ENCODE measurements at places on chromosomes 7 and 10.
A peak's percentile ranks its signal among the peaks of the same experiment; 100 is the strongest.

GRCh38 chr10:50981385-50981784 is 92.9 kb upstream of the PRKG1 start:
- DNase-seq: no peak

GRCh38 chr7:46390042-46390441 is 469.0 kb upstream of the IGFBP3 start:
- DNase-seq: no peak

DNA sequence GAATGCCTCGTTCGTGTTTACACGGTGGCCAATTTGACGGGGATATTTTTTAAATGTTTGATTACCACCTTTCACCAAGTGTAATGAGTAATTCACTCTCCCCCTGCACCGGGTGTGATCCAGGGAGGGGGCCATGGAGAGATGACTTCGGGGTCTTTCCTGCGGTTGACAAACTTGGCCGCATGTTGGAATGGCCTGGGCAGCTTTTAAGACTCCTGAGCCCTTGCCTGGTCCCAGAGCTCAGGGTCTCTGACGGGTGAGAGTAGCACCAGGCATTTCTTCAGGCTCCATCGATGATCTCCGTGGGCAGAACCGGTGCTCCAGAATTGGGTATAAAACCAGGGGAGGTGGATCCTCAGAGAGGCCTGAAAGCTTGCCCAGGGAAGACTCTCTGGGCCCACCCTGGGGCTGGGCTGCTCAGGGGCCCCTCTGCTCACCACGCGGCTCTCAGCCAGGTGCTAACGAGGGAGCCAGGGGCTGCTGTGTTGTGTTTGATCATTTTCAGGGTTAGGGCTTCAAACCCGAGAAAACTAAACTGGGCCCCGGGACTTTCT is 882 bp downstream of the ZNF282 start:
- DNase-seq: no peak

DNA sequence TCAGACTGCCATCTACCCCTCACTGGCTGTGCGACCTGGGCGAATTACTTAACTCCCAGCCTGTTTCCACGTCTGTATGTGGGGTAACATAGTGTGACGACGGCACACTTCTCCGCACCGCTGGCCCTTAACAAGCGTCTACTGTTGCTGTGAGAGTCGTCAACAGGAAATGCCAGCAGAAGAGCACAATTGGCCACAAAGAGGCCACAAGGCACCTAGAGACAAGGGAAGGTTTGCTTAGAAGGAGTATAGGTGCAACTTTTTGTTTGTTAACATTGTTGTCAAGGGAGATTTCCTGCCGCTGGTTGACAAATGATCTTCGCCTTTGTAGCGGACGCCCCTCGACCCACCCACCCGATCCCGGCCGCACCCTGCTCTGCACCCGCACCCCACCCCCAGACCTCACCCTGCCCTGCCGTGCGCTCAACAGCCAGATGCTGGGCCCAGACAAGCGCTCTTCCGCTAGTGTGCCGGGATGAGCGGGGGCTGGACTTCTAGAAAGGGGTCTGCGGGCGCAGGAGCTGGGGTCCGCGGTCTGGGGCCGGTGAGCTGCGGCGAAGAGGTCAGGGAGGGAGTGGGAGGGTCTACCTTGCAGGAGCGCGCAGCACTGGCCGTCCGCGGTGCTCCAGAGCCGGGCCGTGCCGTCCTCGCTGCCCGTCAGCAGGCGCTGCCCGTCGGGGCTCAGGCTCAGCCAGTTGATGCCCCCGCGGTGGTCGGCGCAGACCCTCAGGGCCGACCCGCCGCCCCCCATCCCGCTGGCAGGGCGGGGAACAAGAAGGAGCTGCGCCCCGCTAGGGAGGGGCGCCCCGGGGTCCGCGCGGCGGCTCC is 785 bp downstream of the WDR86 start:
- DNase-seq: peak; percentile 27

DNA sequence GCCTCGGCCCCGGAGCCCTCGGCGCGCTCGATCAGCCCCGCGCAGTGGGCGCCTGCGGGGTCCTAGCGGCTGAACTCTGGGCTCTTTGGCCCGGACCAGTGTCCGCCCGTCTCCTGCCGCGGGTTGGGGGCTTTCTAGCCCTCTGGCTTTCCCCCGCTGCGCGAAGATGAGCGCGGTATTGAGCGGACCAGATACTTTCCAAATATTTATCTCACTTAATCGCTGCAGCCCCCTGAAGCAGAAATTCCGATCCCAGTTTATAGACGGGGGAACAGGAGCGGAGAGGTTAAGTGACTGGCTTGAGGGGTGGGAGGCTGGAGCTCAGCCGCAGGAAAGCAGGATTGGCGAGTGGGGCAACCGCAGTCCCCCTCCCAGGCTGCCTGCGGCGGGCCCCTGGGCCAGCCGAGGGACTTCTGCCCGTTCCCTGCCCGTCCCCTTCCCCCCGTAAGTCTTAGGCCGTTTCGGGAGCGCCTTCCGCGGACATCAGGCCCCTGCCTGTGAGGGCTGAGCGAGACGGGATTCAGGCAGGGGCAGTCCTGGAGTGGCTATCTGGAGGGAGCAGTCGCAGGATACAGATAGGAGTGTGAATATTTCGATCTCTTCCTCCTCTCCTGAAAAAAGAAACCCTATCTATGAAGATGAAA is 565 bp downstream of the STRIP2 start:
- DNase-seq: no peak

- no peak for DNase-seq
Observed at GRCh38 chr10:30854656-30855055, 177.0 kb downstream of the ZNF438 start.

DNA sequence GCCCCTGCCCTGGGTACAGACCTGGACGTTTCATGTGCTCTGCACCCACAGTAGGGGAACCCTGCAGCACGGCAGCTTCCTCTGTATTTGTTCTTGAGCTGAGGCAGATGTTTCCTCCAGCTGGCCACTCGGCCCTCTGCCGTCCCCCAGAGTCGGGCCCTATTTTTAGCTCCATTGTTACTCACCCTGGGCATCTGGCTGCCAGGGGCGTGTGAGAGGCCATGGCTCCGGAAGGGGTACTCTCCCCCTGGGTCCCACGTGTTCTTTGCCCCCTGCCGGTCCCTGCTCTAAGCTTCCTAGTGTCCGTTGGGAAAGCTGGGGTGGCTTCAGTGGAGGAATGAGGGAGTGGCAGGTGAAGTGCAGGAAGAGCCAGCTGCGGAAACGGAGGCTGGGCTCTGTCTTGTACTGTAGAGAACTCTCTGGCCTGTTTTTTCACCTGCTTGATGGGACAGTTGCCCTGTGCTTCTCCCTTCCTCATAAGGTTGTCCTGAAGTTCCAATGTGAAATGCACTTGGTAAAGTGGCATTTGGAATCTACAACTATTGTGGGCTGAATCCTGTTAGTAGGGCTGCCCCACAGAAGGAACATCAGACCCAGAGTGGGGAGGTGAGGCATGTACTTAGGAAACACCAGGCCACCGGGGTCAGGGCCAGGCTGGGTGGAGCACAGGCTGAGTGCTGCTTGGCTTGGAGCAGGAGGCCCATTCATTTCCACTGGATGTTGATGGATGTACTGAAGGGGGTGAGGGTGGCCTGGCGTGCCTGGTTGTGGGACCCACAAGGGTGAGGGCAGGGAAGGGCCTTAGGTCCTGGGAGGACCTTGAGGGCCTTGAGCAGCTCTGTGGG is 30.6 kb downstream of the PALD1 start:
- no peak for DNase-seq

GRCh38 chr10:22536620-22537019 is 177.8 kb downstream of the PIP4K2A start:
- DNase-seq: no peak

- DNase-seq: no peak
Observed at GRCh38 chr10:5827841-5828240, 14.6 kb upstream of the GDI2 start.

- DNase-seq: no peak
Observed at GRCh38 chr7:108453320-108453719, 2.9 kb downstream of the NRCAM start.

DNA sequence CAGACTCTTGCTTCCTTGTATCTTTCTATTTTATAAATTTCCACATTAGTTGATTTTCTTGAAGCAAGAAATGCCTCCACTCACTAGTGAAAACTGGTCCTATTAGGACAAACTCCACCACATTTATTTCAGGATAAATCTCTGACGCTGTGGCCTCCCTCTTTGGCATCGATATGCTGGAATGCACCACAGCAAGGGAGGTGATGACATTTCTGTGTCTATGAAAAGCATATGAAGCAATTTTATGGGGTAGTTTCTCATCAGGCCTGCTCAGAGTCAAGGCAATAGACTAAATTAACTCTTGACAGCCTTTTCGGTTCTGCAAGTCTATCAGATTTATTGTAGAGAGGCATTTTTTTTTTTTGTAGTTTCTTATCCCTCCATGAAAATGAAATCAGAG is 304.4 kb downstream of the ZEB1 start:
- no peak for DNase-seq

DNA sequence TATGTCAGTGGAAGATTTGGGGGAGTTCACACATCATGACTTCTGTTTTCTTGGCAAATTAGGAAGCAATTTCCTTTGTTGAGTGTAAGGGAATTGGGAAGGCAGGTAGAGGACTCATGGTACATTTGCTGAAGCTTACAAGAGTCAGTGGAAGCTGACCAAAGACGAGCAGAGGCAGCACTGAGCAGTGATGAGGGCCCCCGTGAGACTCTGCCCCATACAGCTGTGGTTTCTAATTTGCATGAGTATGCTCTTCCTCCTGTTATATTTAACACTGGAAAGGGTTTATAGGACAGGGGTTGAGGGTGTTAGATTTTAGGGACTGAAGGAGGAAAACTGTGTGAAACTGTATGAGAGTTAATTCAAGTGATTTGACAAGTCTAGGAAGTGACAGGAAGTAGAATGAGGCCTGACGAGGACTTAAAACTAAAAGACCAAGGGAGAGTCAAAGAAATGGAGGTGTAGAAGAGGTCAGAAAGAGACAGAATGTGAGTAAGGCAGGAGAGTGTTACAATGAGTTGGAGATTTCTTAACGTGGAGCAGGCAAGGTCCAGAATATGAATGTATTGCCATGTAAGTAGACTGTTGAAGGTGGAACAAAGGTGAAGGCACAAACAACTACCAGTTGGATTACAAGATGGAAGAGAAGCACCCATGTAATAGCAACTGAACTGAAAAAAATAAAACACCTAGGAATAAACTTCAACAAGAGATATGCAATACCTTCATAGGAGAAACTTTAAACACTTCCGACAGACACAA is 23.5 kb upstream of the MRPS17 start:
- no peak for DNase-seq

DNA sequence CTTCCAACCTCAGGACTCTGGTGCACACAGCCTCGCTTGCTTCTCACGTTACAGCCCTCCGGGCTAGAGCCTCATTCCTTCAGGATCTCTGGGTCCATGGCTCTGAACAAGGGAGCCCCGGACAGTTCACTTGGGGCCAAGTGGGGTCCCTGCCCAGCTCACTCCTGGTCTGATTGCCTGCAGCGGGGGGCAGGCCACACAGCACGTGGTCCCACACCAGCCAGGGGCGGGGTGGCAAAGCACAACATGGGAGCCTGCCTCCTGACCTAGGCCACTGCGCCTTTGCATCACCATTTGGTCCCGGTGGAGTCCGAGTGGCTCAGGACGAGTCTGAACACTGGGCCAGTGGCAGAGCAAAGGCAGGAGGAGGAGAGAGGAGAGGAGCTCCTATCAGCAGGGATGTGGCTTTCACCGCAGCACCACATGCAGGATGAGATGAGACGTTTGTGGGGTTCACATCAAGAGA is 13.4 kb upstream of the CRYGN start:
- DNase-seq: peak; percentile 2

DNA sequence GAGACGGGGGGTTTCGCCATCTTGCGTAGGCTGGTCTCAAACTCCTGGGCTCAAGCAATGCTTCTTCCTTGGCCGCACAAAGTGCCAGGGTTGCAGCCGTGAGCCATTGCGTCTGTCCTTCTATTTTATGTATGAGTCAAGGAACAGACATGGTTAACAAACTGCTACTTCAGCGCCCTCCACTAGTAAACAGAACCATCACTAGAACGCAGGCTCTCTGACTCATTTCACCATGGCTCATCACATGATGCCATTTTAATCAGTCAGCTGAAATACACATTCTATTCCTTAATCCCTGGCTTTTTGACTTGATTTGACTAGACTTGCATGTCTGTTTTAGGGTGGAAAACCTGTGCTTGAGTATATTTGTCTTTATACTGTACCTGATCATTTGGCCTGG is 41.3 kb downstream of the CELF2 start:
- DNase-seq: no peak

- DNase-seq: no peak
Observed at GRCh38 chr10:96708456-96708855, 11.9 kb downstream of the PIK3AP1 start.

GRCh38 chr10:122492006-122492405 is 30.7 kb downstream of the HTRA1 start:
- DNase-seq: no peak

GRCh38 chr7:150531704-150532103 is 17.0 kb downstream of the GIMAP7 start:
- DNase-seq: no peak

- no peak for DNase-seq
Observed at GRCh38 chr7:94222516-94222915, 172.2 kb upstream of the COL1A2 start.

GRCh38 chr10:11404901-11405300 is 206.5 kb downstream of the USP6NL start:
- DNase-seq: no peak

- DNase-seq: no peak
Observed at GRCh38 chr7:33872870-33873269, 32.5 kb upstream of the BMPER start.

- no peak for DNase-seq
Observed at GRCh38 chr10:80266513-80266863, 23.0 kb downstream of the MAT1A start.

DNA sequence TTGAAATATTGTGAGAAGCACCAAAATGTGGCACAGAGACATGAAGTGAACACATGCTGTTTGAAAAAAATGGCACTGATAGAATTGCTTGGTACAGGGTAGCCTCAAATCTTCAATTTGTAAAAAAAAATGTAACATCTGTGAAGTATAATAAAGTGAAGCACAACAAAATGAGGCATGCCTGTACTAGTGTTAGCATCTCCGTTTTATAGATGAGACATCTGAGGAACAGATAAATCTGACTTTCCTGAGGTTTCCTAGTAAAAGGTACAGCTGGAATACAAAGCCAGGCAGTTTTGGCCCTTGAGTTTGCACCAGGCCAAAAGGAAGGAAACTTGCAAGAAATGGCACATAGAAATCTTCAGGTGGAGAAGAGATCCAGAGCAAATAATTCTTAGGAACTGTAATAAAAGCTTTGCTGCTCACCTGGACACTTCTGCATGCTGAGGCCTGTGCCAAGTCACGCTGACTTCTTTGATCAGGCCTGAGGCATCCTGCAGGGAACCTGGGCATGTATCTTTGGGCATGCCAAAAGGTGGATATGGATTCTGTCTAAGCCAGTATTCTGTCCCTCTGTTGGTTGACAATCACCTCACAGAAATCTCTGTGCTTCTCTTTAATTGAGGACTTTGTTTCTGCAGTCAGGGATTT is 251.5 kb upstream of the PLPP4 start:
- no peak for DNase-seq

Data from activated CD4-positive, alpha-beta T cell treated with anti-CD3 and anti-CD28 coated beads for 1 hour (primary cell).